Small intestine (tissue), 16 donors: ENCODE measurements at places on chromosomes 6 and 20. TPM values are rescaled to one million over a fixed set of nuclear protein-coding genes. Genes with fewer than 3 reads are reported as not detected.

OXT gene
- 2.7 TPM for polyA plus RNA-seq

ATP6V1G2 gene
- 6.3 TPM for polyA plus RNA-seq

PBOV1 gene
- 0.06 TPM for polyA plus RNA-seq

ARFGEF3 gene
- 6.2 TPM for polyA plus RNA-seq

RPN2 gene
- polyA plus RNA-seq: 191 TPM

THBS2 gene
- 7.9 TPM for polyA plus RNA-seq

ZNF391 gene
- 5.1 TPM for polyA plus RNA-seq

SLC12A5 gene
- polyA plus RNA-seq: 4.6 TPM

LAMA4 gene
- polyA plus RNA-seq: 12.4 TPM

CFAP206 gene
- polyA plus RNA-seq: not detected

CRISP3 gene
- 0.13 TPM for polyA plus RNA-seq
